ENCODE measurements at places on chromosomes 2 and 18.

- no peak for DNase-seq
Observed at GRCh38 chr2:12923907-12924610, 207.3 kb downstream of the TRIB2 start.

GRCh38 chr2:37766106-37766505 lies 94.7 kb upstream of the CDC42EP3 start:
- no peak for DNase-seq

DNA sequence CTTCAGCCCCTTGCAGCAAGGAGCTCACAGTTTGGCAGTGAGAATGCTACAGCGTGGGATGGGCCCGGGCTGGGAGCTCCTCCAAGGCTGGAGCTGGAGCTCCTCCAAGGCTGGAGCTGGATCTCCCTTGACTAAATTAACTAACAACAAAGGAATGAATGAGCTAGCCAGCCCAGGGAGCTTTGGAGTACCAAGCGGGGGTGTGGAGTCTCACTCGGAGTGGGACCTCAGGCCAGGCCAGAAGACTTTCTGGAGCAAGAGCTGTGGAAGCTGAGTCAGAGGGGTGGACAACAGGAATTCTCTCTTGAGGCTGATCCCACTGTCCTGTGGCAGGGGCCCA lies 244.7 kb upstream of the HS6ST1 start:
- DNase-seq, result no peak

GRCh38 chr18:45399643-45400042 lies 215.6 kb upstream of the SLC14A2 start:
- DNase-seq, result no peak

DNA sequence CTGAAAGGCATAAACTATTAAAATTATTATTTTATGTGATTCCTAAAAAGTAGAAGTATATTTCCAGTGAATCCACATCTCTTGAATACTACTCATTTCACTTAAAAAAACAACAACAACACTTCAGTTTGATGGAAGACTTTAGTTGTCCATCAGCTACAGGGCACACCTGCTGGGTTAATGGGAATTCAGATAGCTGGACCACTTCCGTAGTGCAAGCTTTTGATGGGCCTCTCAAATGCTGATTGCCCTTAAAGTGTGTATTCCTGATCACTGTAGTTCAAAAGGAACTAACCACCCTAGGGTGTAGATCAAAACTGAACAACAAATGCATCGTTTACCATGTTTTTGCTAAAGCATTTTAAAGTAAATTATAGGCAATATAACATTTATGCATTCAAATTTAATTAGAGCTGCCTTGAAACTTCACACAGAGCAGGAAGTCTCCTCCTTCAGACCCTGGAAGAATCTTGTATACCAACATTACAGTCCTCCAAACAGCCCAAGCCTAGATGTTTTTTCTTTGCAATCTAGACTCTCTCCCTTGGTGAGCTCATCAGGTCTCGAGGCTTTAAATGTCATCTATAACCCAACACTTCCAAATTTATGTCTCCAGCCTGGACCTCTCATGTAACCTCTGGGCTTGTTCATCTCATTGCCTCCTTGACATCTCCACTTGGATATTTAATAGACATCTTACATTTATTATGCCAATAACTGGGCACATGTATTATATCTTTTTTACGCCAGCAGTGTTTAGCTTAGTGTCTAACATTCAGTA lies 510.1 kb upstream of the SLC39A10 start:
- no peak for DNase-seq

DNA sequence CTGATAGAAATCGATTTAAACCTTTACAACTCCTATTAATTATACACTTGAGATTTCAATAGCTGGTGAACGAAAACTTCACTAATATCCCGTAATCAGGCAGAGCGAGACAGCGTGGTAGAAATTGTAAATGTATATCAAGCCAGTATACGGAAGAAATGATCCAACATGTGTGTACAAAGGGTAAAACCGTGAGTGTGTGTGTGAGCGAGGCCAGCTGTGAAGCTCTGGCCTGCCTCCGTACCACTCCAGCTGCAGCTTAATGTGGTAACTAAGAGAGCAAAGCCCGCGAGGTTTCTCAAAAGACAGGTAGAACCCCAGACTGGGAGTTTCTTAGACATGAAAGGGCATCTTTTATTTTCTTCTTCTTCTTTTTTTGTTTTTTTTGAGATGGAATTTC lies 52.3 kb upstream of the ZNF516 start:
- no peak for DNase-seq

DNA sequence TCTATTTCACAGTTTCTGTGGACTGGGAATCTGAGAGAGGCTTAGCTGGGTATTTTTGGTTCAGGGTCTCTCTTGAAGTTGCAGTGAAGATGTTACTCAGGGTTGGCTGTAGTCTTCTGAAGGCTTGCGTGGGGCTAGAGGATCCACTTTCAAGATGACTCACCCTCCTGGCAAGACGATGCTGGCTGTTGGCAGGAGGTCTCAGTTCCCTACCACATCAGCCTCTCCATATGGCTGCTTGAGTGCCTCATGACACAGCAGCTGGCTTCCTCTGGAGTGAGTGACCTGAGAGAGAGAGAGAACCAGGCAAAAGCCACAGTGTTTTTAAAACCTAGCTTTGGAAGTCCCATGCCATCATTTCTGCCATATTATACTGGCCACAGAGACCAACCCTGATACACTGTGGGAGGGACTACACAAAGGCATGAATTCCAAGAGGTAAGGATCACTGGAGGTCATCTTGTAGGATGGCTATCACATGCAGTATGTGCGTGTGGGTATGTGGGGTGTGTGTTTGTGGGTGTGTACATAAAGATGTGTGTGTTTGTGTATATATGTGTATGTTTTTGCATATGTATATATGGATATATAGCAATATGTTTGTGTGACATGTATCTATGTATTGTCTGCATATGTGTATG lies 25.1 kb downstream of the DNPEP start:
- no peak for DNase-seq

DNA sequence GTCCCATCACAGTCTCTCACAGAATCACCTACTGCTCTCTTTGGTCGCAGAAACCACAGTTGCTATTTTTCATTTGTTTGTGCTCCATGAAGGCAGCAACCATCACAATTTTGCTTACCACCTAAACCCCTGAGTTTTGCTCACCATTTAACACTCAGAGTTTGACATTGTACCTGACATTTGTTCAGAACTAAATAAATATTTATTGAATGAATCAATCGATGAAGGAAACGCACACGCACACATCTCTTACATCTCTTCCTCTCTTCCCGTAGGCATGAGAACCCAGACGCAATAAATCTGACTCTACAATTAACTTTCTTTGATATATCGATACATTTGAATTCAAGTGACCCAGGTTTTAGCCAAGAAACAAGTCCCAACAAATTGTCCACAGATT lies 105.5 kb upstream of the RNF152 start:
- no peak for DNase-seq

- no peak for DNase-seq
Observed at GRCh38 chr2:227117027-227117426, 47.0 kb downstream of the COL4A4 start.

DNA sequence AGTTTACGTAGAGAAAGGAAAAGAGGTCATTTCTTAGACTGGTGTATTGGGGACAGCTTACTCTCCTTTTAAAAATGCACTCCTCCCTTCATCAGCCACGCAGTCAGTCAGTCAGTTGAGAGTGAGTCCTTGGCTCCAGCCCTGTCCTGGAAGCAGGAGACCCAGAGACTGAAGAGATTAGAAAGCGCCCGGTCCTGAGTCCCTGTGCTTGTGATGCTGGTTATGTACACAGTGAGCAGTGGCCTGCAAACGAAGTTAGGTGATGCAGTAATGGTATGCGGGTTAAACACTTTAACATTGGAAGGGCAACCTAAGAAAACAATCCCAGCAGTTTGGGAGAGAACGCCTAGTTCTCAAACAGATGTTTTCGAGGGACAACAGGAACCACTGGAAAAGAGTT lies 6.3 kb upstream of the ASB1 start:
- DNase-seq, result no peak

- DNase-seq, result no peak
Observed at GRCh38 chr2:26238311-26238958, 6.0 kb downstream of the HADHA start.

GRCh38 chr18:62107881-62108280 lies 79.0 kb downstream of the PIGN start:
- no peak for DNase-seq

Data from T-helper 17 cell (primary cell).